ENCODE measurements at places on chromosomes 11 and 22.

DNA sequence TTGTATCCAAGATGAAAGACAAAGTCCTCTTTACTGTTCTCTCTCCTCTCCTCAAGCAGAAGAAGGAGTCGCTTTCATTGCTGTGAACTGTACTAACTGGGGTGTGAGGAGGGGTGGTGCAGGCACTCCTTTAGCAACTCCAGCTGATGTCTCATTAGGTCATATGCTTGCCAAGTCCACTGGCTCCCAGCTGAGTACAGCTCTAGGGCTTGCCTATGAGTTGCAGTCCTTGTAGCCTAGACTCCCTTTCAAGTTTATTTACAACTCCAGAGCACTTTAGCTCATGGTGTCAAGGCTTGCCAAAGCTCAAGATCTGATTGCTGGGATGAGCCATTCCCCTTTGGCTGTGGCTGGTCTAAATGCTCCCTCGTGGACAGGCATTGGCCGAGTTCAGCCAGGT lies 55.1 kb upstream of the PDGFD start:
- DNase-seq: no peak

DNA sequence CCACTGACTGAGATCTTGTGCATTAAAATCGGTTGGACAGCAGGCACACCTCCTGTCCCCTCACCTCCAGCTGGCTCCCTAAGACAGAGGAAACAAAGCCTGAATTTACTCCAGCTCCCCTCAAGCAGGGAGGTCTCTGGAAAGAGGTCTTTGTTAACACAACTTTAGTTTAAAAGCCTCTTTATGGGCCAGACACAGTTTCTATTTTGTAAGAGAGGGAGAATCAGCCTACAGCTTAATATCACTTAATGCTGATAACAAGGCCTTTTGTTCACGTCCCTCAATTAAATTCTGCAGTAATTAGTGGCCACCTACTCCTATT lies 36.3 kb downstream of the PLEKHA7 start:
- DNase-seq: no peak

DNA sequence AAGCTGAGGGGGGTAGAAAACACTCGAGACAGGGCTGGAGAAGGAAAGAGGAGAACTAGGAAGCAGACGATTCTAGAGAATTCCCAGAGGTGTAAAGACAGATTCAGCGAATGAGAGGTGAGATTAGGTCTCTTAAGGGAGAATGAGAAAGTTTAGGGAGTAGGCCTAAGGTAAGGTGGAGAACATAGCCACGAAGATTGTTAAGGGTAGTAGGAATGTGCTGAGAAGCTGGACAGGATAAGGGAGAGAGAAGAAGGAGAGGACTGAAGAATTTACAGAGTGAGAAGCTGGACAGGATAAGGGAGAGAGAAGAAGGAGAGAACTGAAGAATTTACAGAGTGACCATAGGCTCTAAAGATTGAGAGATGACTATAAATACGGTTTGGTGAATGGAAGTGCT lies 908 bp downstream of the PPME1 start:
- DNase-seq: peak; percentile 87

GRCh38 chr11:123755344-123755743 lies 1.0 kb upstream of the OR6X1 start:
- no peak for DNase-seq

GRCh38 chr11:77981346-77981947 lies 13.0 kb downstream of the INTS4 start:
- peak; percentile 65 for DNase-seq

DNA sequence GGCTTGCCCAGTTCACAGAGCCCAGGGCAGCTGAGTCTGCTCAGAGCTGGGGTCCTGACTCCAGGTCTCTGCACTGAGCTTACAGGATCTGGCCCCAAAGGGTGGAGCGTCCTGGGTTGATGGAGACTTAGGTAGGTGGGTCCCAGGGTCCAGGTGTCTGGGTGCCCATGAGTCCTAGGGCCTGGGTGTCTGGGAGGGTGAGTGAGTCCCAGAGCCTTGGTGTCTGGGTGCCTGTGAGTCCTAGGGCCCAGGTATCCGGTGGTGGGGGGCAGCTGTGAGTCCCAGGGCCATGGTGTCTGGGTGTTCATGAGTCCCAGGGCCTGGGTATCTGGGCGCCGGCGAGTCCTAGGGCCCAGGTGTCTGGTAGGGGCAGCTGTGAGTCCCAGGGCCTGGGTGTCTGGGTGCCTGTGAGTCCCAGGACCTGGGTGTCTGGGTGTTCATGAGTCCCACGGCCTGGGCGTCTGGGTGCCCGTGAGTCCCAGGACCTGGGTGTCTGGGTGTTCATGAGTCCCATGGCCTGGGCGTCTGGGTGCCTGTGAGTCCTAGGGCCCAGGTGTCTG lies 1505.6 kb downstream of the BRD1 start:
- DNase-seq: no peak

GRCh38 chr11:12725863-12726682 lies 51.9 kb downstream of the TEAD1 start:
- DNase-seq: no peak

- DNase-seq: no peak
These were observed 1145.6 kb upstream of the TENM4 start for GRCh38 chr11:80586464-80586863.

- no peak for DNase-seq
These were observed 378.2 kb upstream of the NARS2 start for GRCh38 chr11:78952890-78953289.

GRCh38 chr11:75597636-75598035 lies 35.6 kb downstream of the SERPINH1 start:
- DNase-seq: peak; percentile 92

- DNase-seq: no peak
These were observed 189.2 kb upstream of the ARHGAP20 start for GRCh38 chr11:110901441-110901840.

DNA sequence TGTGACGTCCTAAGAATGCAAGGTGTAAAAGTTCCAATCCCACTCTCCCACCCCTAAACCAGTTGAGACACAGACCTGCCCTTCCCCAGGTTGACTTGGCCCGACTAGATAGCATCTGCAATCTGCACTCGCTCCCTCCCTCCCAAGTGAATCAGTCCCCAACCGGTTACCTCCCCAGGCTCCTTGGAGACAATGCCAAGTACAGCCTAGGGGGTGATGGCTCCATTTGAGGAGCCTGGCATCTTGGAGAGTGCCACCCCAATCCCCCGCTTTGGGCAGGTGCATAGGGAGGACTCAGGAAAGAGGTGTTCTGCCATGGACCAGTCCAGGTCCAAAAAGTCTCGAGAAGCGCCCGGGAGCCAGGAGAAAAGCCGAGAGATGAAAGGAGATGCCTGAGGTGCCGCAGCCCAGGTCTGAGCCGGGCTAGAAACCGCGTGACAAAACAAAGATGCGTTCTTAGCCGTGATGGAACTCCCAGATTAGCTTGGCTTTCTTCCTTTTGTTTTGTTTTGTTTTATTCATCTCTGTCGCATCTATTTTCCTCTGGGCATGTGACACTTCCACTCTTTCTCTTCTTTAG lies 18.7 kb upstream of the SNX32 start:
- DNase-seq: no peak

- DNase-seq: no peak
These were observed 9.5 kb downstream of the KCTD17 start for GRCh38 chr22:37060801-37061610.

DNA sequence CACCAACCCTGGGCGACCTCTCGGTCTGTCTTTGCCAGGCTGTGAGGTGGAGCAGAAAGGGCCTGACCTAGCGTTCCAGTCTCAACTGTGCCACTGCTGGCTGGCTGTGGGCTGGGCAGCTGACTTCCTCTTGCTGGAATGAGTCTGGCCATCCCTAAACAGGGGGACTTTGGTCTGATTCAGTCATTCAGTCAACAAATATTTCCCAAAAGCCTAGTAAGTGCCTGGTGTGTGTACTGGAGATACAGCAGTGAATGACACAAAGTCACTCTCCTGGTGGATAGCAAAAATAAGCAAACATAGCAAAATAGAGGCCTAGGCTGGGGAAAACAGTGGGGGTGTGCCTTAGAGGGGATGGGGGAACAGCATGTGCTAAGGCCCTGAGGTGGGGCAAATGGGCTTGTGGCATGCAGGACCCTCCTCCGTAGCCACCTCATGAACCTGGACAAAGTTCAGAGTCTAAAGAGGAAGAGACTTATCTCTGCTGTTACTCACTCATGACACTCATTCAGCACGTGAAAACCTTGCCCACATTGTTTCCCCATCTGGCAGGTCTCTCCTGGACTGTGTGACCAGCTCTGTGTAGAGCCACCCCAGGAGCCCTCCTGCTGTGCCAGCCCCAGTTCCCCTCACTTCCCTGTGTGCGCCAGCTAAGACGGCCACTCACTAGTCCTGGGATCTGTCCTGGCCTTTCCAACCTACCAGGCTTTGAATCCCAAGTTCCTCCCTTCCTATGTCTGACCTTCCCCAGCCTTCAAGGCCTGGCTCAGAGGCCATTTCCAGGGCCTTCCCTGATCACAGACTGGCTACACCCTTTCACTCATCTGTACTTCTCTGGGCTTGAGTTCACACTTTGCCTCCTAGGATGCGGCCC lies 4.7 kb downstream of the GUCD1 start:
- DNase-seq: peak; percentile 58

- DNase-seq: no peak
These were observed 997 bp downstream of the TST start for GRCh38 chr22:37018086-37018814.

- peak; percentile 56 for DNase-seq
These were observed 27.7 kb downstream of the TYR start for GRCh38 chr11:89205378-89205777.

DNA sequence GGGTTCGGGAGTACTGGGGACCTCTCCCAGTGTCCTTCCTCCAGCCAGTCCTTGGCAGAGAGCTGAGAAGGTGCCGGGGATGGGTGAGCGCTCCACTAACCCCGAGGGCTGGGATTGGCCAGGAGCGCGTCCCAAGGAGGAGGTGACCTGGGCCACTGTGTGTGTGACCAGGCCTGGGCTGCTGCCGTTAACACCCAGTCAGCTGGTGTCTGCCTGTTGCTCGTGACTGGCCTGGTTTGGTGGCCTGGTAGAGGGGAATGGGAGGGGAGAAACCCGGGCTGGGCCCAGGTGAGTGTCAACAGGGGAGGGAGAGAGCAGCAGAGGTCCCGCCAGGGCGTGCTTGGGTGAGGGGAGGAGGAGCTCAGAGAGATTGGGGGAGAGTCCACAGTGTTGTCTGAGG lies 29.9 kb upstream of the GRAMD4 start:
- DNase-seq: no peak

DNA sequence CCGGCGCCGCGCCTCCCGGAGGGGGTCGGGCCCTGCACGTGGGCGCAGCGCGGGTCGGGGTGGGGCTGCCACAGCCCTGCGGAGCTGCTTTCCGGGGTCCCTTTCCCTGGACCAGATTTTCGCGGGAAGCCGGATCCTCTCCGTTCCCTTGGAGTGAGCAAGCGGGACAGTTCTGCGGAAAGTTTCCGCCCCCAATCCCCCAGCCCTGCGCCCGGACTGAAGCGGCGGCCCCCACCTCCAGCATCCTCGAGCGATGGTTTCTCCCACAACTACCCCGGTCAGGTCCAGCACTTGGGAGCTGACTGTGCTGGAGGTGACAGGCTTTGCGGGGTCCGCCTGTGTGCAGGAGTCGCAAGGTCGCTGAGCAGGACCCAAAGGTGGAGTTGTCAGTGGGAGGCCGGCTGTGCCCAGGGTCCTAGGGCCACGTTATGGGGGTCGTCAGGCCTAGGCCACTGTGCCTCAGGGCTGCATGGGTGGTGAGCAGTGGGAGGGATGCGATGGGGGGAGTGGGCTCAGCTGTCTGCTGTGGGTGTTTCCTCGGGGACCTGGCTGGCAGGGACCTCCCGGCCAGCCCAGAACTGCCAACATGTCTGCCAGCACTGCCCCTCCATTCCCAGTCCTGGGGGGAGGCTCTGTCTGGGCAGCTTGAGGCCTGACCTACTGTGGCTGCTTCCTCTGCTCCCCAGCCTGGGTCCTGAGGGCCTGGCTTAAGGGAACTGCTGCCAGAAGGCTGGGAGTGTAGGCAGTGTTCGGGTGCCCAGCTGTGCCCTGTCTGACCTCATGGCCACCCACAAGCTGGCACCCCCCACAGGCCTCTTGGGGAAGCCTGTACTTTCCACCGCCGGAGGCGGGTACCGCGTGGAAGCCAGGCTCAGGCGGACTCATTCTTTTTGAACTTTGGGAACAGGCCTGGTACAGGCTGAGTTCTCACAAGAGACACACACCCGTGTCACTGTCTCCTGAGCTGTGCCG lies 726 bp downstream of the ST3GAL4 start:
- peak; percentile 67 for DNase-seq

DNA sequence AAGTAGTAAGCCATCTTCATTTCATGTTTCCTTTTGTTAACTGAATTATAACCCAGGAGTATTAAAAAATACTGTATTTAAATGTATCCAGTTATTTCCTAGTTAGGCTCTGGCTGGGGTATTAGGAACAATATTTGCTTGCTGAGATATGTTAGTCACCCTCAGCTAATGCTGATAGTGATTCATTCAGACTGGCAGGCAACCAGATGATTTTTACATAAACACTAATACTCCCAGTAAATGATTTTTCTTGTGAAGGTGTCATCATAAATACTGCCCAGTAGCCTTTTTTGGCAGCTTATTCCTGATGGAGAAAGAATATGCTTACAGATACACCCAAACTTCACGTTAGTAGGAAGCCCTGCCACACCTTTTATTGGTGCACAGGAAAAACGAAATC lies 8.1 kb downstream of the YWHAH start:
- DNase-seq: no peak

DNA sequence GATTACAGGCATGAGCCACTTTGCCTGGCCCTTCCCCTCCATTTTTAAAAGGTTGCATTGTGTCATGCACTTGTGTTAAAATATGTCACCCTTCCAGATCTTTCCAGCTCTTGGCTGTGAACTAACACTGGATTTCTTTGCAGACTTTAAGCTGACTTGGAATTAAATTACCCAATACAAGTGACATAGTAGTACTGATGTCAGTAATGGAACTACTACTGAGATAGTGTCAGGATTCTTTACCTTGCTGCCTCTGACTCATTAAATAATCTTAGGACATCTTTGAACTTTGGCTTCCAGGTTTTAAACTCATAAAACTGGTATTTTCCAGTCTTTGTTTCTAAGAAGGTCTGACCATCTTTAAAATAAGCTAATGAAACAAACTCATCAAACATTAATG lies 51.8 kb upstream of the OR4B1 start:
- no peak for DNase-seq

DNA sequence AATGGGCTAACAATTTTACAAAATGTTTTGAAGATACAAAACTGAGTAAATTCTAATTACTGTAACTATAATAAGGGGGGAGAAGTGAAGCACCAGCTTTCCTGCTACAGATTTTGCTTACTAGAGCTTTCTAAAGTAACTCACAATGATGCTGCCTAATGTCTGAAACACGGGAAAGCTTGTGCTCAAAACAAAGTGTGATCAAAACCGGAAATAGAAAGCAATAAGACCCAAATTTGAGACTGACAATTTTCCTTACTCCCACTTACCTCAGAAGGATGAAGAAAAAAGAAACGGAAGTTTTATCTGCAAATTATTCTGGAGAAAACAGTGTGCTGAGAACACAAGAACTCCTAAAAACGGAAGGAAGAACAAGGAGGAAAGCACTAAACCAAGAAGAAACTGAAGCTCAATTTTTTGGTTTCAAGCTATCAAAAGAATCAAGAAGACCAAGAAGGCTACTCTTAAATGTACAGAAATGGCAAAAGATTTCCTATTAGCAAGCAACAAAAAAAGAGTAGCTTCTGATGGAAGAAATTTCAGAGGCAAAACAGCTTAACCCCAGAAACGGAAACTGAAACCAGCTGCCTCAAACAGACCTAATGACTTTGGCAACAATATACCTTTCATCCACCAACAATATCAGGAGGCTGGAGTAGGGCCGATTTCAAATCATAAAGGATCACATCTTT lies 33.4 kb downstream of the AMBRA1 start:
- peak; percentile 82 for DNase-seq

GRCh38 chr11:74608431-74608830 lies 16.0 kb downstream of the POLD3 start:
- no peak for DNase-seq

Measured in OCI-M1 (cell line).